ENCODE measurements at places on chromosomes 7 and 10.

GRCh38 chr10:78944723-78945312 is 123.9 kb upstream of the ZMIZ1 start:
- peak; percentile 38 for DNase-seq

- DNase-seq = no peak
Observed at GRCh38 chr10:20672741-20673140, 224.4 kb downstream of the NEBL start.

DNA sequence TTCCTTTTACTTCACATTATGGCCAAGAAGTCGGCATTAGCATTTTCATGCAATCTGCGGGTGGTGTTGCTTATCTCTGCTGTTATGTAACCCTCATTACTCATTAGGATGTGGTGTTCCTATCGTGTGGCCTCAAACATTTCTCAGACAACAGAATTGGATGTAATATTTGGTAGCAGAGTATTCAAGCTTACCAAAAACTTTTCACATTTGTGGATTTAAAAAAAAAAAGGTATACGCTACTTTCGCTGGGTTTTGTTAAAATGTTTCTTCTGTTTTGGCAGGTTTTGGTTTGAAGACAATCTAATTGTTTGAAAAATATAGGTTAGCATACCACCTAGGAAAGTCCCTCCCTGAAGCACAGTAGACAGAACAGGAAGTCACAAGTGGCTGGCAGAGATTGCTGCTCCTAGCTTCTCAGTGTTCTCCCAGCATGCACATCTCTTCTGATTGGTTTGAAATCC is 128.8 kb downstream of the GATA3 start:
- no peak for DNase-seq

DNA sequence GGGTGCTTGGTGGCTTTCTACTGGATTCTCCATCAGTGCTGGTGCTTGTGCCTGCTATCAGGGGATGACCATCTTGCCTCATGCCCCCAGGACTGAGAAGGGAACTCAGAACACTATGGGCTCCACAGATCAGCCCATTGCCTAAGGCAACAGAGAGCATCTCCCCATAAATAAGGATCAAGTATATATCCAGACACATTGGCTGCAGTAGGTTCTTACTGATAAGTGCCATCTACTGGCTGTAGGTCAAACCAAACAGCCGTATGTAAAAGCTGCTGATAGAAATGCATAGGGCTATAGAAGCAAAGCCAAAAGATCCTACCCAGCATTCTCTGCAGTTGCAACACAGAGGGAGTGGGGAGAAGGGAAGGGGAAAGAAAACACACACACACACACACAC is 153.7 kb downstream of the CDK14 start:
- DNase-seq = no peak

DNA sequence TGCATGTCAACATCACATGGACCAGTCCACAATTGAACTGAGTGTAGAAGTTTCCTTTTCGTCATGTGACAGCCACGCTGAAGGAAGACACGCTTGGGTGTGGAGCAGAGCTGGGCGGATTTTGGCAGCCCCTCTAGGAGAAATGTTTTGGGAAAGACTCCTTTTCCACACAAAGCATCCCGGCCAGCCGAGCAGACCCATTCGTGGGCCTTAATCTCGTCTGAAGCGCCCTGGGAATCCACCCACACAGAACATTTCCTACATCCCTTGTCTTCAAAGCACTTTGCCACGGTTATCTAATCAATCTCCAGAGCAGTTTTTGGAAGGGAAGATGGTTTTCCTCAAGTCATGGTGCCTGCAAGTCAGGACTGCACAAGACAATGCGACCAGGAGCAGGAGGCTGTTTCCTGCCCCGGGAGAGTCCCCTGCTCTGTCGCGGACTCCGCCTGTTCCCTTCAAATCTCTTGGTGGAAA is 8.4 kb upstream of the IFT22 start:
- DNase-seq = no peak

DNA sequence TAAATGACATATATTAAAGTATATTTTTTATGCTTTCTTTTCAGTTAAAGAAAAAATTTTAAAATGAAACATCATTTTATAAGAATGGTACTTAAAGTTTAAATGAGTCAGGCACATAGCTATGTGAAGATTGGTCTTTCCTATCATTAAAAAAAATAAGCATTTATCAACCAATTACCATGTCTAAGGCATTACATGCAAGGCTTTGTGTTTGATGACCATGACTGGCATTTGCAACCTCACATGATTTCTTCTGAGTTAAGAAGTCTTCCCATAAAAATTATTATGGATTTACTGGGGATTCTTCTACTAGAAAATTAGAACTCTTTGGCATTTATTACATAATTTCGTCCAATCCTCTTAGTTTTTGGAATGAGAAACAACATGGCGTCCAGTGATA is 776.1 kb downstream of the MAGI2 start:
- DNase-seq = no peak

DNA sequence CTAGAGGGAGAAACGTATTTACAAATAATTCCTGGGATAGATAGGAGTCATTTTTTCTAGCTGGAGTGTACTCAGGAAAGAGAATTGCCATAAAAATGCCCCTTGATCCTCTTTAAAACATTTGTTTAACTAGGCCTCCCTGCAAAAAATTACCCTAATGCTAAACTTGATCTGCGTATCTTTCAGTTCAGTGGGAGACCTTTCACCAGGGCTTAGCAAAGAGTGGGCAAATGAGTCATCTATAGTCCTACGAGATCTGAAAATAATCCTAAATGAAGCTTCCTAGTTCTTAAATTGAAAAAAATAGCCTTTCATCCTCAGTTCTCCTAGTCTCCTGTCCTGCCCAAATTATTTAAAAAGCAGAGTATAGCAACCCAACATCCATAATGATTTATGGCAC is 198.6 kb upstream of the FRMD4A start:
- DNase-seq = no peak

- DNase-seq = no peak
Observed at GRCh38 chr7:44590910-44591309, 8.9 kb upstream of the TMED4 start.
